Kidney epithelial cell (primary cell): ENCODE measurements at places on chromosomes 7 and 10. TPM values are rescaled to one million over a fixed set of nuclear protein-coding genes. Genes with fewer than 3 reads are reported as not detected.

DNA sequence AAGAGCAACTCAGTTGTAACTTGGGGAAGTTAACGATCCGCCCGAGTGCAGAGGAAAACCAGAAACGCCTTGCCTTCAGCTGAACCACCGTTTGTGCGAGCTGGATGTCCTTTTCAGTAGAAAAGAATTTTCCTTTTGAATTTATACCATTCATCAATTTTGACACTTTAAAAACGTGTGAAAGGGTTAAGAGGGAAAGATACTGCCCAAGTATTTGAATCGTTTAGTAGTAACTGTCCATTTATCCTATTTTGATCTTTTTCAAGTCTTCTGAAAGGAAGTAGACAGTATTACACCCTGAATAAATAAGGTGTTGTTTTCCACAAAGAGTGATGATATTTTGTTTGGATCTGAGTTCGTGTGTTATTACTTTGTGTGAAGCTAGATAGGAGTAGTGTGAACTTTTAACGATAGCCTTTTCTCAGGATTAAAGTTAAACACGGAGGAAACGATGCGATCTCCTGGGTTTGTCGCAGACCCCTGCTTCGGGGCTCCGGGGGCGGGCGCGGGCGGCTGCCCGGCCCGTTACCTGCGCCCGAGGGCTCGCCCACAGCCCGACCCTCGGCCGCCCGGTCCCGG is 830 bp upstream of the BMI1 start:
- no peak for DNase-seq

- DNase-seq, result no peak
Observed at GRCh38 chr7:55375237-55375636, 10.1 kb downstream of the LANCL2 start.

The TWIST1 gene
- total RNA-seq, result 1.6 and 6.3 TPM in 2 replicates

DNA sequence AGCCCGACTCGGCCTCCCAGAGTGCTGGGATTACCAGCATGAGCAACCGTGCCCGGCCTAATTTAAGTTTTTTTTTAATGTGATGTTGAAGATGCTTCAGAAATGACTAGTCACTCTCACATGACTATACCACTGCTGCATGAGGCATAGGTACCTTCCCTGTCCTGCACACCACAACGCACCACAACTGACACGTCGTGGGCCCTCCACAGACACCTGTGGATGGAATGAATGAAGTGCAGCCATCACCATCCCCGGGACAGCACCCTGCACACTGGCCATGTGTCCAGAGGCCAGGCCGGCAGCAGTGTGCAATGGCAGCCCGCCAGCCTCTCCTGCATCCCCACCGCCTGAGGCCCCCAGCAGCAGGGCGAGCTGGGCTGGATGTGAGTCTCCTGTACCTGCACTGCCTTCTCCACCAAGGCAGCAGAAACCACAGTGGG is 55.1 kb downstream of the VOPP1 start:
- no peak for DNase-seq

The NUTM2A gene
- 3.3 and 4.9 TPM in 2 replicates for total RNA-seq

DNA sequence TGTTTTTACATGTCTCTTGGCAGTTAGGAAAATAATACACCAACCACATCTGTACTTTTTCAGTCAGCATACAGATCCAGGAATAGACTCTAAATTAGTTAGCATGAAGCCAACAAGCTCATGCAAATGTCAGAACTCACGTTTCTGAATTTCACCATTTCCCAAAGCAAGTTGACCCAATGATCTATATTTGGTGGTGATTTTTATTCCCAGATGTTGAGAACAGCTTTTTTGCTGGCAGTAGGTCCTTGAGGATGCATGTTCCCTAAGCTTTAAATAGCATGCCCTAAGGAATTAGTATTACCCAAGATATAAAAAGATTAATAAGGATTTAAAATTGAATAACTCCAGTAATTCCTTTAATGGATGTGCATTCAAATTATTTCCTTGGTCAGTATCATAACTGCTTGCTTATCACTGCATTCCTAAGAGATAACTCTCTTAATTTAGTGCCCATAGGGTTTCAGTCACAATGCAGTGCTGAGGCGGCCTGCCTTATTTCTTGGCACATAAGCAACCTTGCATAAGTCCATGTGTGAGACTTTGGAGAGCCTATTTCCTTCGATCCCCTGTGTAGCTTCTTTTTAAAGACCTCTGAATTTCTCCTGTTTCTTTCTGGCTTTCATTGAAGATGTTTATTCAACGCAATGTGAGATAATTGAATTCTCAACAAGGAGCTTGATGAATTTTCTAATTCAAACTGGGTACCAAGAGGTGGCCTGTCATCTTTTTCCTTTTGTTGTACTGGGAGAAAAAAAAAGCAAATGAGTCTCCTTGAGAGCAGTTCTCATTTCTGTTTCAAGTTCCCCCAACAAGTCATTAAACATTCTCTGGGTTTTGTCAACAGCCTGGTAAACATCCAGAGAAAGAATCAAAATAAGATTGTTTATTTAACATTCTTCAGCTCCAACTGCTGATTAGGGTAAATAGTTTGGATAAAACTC is 135.3 kb upstream of the MEOX2 start:
- DNase-seq, result no peak

The LLCFC1 gene
- not detected in 2 replicates for total RNA-seq

DNA sequence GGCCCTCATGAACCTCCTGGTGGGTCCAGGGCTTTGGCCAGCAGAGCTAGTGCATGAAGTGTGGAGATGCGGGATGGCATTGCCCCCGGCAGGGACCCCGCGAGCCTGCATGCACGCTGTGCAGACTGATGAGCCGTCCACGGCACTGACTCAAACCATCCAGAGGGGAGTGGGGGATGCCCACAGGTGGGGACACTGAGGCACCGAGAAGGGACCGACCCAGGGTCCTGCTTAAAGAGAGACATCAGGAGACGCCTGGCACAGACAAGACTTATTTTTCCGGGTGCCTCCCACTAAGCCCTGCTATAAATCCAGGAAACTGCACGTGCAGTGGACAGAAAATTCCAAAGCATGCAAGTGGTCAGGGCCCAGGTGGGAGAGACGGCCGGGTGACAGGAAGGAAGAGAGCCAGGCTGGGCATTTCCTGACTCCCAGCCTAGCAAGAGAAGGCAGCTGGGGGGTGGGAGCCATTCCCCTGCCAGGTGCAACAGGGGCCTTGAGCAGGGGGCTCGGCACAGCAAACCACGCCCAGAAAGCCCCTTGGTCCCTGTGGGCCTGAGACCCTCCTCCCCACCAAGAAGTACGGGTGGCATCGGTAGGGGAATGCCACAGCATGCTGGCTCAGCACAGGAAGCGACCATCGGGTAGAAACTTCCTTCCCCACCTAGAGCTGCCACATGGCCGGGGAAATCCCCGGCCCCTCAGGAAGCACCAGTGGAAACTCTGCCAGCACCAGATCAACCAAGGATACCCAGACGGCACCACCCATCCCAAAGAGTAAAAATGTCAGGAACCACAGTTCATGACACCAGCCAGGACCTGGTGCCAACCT is 91.5 kb downstream of the FOXL3 start:
- no peak for DNase-seq

DNA sequence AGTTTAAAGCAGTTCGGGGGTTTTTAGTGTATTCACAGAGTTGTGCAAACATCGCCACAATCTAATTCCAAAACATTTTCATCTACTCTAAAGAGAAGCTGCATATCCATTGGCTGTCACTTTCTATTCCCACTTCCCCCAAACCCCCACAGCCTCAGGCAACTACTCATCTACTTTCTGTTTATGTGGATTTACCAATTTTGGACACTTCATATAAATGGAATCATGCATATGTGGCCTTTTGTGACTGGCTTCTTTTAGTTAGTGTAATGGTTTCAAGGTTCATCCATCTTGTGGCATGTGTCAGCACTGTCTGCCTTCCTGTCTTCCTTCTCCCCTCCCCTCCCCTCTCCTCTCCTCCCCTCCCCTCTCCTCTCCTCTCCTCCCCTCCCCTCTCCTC is 78.5 kb upstream of the FZD1 start:
- no peak for DNase-seq

GRCh38 chr7:24456526-24457218 is 116.6 kb upstream of the PALS2 start:
- DNase-seq, result no peak

GRCh38 chr7:12954380-12955033 is 267.1 kb downstream of the ARL4A start:
- DNase-seq, result no peak

- DNase-seq, result no peak
Observed at GRCh38 chr7:12067156-12067831, 143.8 kb upstream of the TMEM106B start.
